ENCODE measurements at places on chromosomes 12 and 14.

DNA sequence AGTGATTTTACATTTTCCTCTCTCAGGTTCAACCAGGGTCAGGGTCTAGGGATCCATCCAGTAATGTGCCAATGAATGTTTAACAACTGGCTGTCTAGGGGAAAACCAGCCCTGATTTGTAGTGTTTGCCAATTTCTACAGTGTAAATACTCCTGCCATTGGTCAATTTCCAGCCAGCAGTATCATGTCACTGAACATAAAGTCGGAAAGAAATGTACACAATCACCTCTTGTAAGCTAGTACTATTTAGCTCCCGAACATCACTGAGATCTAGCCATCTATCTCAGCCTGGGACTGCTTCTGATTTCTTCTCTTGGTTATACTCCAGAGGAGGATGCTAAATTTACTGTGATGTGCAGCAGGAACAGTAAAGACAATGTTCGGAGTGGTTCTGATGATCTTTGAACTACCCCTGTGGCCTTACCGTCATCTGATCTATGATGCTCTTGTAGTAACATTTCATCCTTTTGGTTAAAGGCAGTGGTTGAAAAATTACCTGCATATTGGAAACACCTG is 36.7 kb upstream of the EGLN3 start:
- DNase-seq: no peak

DNA sequence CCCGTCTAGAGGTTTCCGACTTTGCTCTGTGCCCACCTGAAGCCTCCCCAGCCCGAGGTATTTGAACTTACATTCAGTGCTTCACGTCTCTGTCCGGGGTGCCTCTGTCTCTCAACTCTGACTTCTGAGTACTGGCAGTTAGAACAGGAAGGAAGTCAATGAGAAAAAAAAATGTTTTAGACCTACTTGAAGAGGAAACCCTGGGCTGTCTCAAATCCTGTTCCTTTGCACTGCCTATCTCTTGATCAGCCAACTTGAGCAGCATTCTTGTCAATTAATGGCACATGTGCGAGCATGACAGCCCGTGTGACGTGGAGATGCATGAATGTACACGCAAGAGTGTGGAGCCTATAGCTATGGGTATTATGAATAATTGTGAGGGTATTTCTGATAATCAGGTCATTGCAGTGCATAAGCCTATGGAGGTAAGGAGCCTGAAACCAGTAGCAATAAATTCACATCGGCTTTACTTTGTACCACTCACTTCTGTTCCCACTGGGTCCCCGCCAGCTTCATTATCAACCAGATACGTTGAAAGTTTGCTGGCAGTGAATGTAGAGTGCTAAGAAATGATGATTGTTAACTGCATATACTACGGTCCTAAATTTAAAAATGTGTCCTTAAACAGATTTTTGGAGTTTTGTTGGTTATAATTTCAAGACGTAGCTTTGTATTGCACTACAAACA is at the start of gene ARHGDIB:
ARHGDIB (minus strand) TSS at position 136 of the 687 bp plus-strand sequence. CDS start 10,889 bp downstream, outside the sequence.
- DNase-seq: no peak

GRCh38 chr12:105961821-105962671 is 176.7 kb downstream of the NUAK1 start:
- no peak for DNase-seq

- no peak for DNase-seq
Observed at GRCh38 chr12:57875753-57876547, 29.4 kb upstream of the CTDSP2 start.

DNA sequence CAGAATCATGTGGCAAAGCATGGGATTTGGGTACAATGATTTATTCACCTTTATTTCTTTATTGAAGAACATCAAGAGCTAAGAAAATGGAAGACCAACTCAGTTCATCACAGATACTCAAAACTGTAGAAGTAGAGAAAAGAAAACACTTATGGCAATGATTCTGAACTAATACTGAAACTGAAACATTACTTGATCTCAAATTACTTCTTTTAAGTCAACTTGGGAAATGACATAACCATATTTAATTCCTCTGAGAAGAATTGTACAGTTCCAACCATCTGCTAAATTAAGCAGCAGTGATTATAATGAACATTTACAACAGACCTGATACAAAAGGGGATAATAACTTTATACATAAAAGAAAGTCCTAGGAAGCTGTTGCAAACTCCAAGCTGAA is 466.5 kb downstream of the TMTC2 start:
- DNase-seq: no peak

- peak; percentile 73 for DNase-seq
Observed at GRCh38 chr12:121003650-121004049, 12.6 kb downstream of the C12orf43 start.

GRCh38 chr12:93884794-93885460 is 207.8 kb downstream of the CRADD start:
- no peak for DNase-seq

DNA sequence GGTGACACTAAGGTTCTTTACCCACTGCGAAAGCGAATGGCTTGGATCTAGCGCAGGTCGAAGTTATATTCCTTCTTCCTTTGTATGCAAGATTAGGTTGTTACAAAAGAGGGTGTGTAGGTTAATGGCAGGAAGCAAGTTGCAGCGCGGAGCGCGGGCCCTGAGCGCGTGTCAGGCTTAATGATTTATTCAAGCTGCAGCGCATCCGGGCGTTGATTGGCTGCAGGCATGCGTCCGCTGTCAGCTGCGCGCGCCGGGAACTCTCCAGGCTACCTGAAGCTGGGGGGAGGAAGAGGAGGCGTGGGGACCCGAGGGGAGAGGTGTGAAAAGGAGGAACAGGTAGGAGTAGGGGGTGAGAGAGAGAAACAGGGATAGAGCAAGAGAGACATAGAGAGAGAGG is 7.4 kb downstream of the ASCL1 start:
- DNase-seq: peak; percentile 79
